Small intestine (tissue), 16 donors: ENCODE measurements at places on chromosomes 2 and 18.

DNA sequence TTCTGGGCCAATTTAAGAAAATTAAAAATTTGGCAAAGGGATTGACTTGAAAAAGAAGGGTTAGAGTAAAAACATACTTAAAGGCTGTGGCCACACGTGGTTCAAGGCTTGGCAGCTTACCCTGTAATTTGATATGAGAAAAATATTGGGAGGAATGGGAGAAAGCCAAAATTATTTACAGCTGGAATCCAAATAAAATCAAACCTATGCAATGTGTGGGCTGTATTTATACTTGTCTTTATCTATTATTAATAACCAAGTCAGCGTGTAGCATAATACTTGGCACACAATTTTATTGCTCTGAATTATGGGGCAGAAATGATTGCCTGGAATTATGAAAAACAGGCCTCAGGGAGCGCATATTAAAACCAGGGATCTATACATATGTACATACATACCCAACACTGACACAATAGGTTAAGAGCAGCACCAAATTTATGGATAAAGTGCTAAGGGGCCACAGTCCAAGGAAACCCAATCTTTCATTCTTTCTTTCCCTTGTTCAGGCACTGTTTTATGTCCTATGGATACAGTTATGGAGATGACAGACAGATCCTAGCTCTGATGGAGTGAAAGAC lies 35.6 kb downstream of the FAM124B start:
- no peak for DNase-seq
- no peaks in the 10 kb centered on the region for H3K4me1 ChIP-seq
- H3K4me3 ChIP-seq: no peak overlapping the region
- H3K27ac ChIP-seq: no peak overlapping the region
- no peaks in the 10 kb centered on the region for H3K36me3 ChIP-seq
- no peaks in the 10 kb centered on the region for H3K27me3 ChIP-seq

- no peaks in the 10 kb centered on the region for H3K36me3 ChIP-seq
- no peak overlapping the region for H3K4me3 ChIP-seq
- H3K4me1 ChIP-seq: no peaks in the 10 kb centered on the region
- DNase-seq: no peak
- H3K27me3 ChIP-seq: no peaks in the 10 kb centered on the region
- no peak overlapping the region for H3K27ac ChIP-seq
Observed at GRCh38 chr2:60979231-60979630, 38.3 kb upstream of the PEX13 start.

GRCh38 chr18:12015416-12016062 lies 34.2 kb downstream of the IMPA2 start:
- DNase-seq: peak; percentile 94
- peaks cover 62% of the 10 kb centered on the region for H3K36me3 ChIP-seq
- H3K27ac ChIP-seq: peak overlapping the region; percentile 84
- H3K4me1 ChIP-seq: peaks cover 1% of the 10 kb centered on the region

GRCh38 chr18:62539284-62540165 lies 16.7 kb downstream of the ZCCHC2 start:
- no peak overlapping the region for H3K27ac ChIP-seq
- H3K27me3 ChIP-seq: no peaks in the 10 kb centered on the region
- no peak overlapping the region for H3K4me3 ChIP-seq
- peaks cover 2% of the 10 kb centered on the region for H3K4me1 ChIP-seq

GRCh38 chr18:79456105-79456980 lies 60.6 kb downstream of the NFATC1 start:
- no peak overlapping the region for H3K27ac ChIP-seq
- no peak overlapping the region for H3K4me3 ChIP-seq
- H3K36me3 ChIP-seq: peaks cover 14% of the 10 kb centered on the region
- peaks cover 22% of the 10 kb centered on the region for H3K4me1 ChIP-seq
- H3K27me3 ChIP-seq: no peaks in the 10 kb centered on the region
- no peak for DNase-seq
